ENCODE measurements at places on chromosomes 4 and X. TPM values are rescaled to one million over a fixed set of nuclear protein-coding genes. Genes with fewer than 3 reads are reported as not detected.

DNA sequence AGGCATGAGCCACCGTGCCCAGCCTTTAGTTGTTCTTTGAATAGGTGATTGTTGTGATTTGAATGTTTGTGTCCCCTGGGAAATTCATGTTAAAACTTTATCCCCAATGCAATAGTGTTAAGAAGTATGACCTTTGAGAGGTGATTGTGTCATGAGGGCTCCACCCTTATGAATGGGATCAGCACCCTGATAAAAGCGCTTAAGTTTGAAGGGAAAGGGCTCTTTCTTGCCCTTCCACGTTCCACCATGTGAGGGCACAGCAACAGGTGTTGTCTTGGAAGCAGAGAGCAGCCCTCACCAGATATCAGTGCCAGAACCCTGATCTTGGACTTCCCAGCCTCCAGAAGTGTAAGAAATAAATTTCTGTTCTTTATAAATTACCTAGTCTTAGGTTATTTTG, 33.7 kb upstream of the RP2 start:
- H3K27me3 ChIP-seq, result peaks cover 7% of the 10 kb centered on the region
- no peak for DNase-seq
- no peak overlapping the region for H3K27ac ChIP-seq
- H3K4me1 ChIP-seq, result no peaks in the 10 kb centered on the region

GRCh38 chrX:2819345-2820135, 9.2 kb upstream of the GYG2 start:
- DNase-seq, result no peak
- H3K36me3 ChIP-seq, result no peaks in the 10 kb centered on the region
- no peaks in the 10 kb centered on the region for H3K4me1 ChIP-seq

NAP1L3 gene
- 27.9 TPM for total RNA-seq

GRCh38 chrX:139967300-139967699, 2.0 kb upstream of the CXorf66 start:
- DNase-seq, result no peak
- H3K36me3 ChIP-seq, result no peaks in the 10 kb centered on the region
- H3K27me3 ChIP-seq, result no peaks in the 10 kb centered on the region
- H3K27ac ChIP-seq, result no peak overlapping the region
- no peaks in the 10 kb centered on the region for H3K4me1 ChIP-seq

- H3K27ac ChIP-seq, result no peak overlapping the region
- H3K4me3 ChIP-seq, result no peak overlapping the region
- H3K36me3 ChIP-seq, result no peaks in the 10 kb centered on the region
- no peaks in the 10 kb centered on the region for H3K4me1 ChIP-seq
Observed at GRCh38 chr4:152451496-152451895, 84.4 kb downstream of the FBXW7 start.

- no peak for DNase-seq
- no peaks in the 10 kb centered on the region for H3K27me3 ChIP-seq
- no peaks in the 10 kb centered on the region for H3K4me1 ChIP-seq
- no peaks in the 10 kb centered on the region for H3K36me3 ChIP-seq
- H3K4me3 ChIP-seq, result no peak overlapping the region
Observed at GRCh38 chrX:39152106-39152649, 350.9 kb downstream of the MID1IP1 start.

DNA sequence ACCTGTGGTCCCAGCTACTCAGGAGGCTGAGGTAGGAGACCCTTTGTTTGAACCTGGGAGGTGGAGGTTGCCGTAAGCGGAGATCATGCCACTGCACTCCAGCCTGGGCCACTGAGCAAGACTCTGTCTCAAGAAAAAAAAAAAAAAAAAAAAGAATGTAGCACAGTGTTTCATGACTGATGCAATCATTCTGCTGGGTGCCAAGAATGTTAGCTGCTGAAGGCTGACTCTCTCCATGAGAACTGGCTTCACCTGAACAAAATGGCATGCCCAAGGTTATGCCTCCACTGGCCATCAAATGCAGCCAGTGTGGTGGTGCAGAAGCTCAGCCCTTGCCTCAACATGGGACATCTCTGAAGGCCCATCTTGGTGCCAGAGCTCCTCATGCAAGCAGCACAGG, 412.1 kb downstream of the ADAM29 start:
- no peaks in the 10 kb centered on the region for H3K36me3 ChIP-seq
- no peak overlapping the region for H3K27ac ChIP-seq
- no peaks in the 10 kb centered on the region for H3K27me3 ChIP-seq
- no peak for DNase-seq
- peaks cover 5% of the 10 kb centered on the region for H3K4me1 ChIP-seq

GLRA3 gene
- 0.41 TPM for total RNA-seq

- H3K36me3 ChIP-seq, result no peaks in the 10 kb centered on the region
- peaks cover 4% of the 10 kb centered on the region for H3K4me1 ChIP-seq
- DNase-seq, result no peak
- H3K4me3 ChIP-seq, result no peak overlapping the region
- H3K27ac ChIP-seq, result no peak overlapping the region
Observed at GRCh38 chr4:1547131-1547855, 136.8 kb downstream of the FAM53A start.

DNA sequence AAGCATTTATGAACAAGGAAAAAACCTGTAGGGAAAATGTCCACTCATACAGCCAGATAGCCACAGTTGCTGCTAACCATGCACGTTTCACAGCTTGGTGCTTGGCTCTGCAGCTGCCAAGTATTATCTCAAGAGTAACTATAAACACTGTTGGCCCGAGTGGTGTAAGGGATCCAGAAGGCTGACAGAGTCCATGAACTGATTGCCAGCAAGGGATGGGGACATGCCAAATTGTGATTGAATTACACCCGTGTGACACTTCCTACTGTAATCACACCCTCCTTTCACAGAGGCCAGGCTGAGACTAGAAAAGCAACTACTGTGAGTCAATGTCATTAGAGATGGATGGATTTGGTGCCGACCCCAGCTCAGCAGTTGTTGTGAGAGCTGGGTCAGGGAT, 223.9 kb upstream of the ANKRD50 start:
- H3K4me1 ChIP-seq, result no peaks in the 10 kb centered on the region
- H3K27me3 ChIP-seq, result no peaks in the 10 kb centered on the region
- no peak overlapping the region for H3K4me3 ChIP-seq
- no peak overlapping the region for H3K27ac ChIP-seq
- H3K36me3 ChIP-seq, result no peaks in the 10 kb centered on the region

NWD2 gene
- total RNA-seq, result not detected

DCAF12L2 gene
- 9.5 TPM for total RNA-seq

NSUN7 gene
- total RNA-seq, result not detected

GRCh38 chr4:72205298-72205697, 173.5 kb downstream of the NPFFR2 start:
- H3K27me3 ChIP-seq, result no peaks in the 10 kb centered on the region
- H3K4me3 ChIP-seq, result no peak overlapping the region
- no peaks in the 10 kb centered on the region for H3K4me1 ChIP-seq
- H3K36me3 ChIP-seq, result no peaks in the 10 kb centered on the region
- H3K27ac ChIP-seq, result no peak overlapping the region
- DNase-seq, result no peak

INPP4B gene
- 35.9 TPM for total RNA-seq

ABCD1 gene
- total RNA-seq, result 24.9 TPM

- DNase-seq, result no peak
- no peaks in the 10 kb centered on the region for H3K27me3 ChIP-seq
- H3K27ac ChIP-seq, result no peak overlapping the region
- no peaks in the 10 kb centered on the region for H3K36me3 ChIP-seq
Observed at GRCh38 chrX:7746856-7747255, 96.1 kb upstream of the VCX start.

- no peak for DNase-seq
- no peaks in the 10 kb centered on the region for H3K4me1 ChIP-seq
- no peaks in the 10 kb centered on the region for H3K36me3 ChIP-seq
- H3K4me3 ChIP-seq, result no peak overlapping the region
- H3K27ac ChIP-seq, result no peak overlapping the region
- H3K27me3 ChIP-seq, result no peaks in the 10 kb centered on the region
Observed at GRCh38 chrX:48831909-48832291, 3.5 kb downstream of the PCSK1N start.

GRCh38 chr4:25811374-25811690, 51.5 kb downstream of the SEL1L3 start:
- H3K27ac ChIP-seq, result no peak overlapping the region
- H3K27me3 ChIP-seq, result no peaks in the 10 kb centered on the region
- H3K4me1 ChIP-seq, result no peaks in the 10 kb centered on the region
- no peak overlapping the region for H3K4me3 ChIP-seq
- no peaks in the 10 kb centered on the region for H3K36me3 ChIP-seq

PRRG3 gene
- total RNA-seq, result 9.6 TPM

- H3K27me3 ChIP-seq, result no peaks in the 10 kb centered on the region
- H3K27ac ChIP-seq, result no peak overlapping the region
- no peaks in the 10 kb centered on the region for H3K4me1 ChIP-seq
Observed at GRCh38 chrX:32293962-32294700, 917.2 kb downstream of the DMD start.

FGFBP1 gene
- total RNA-seq, result not detected

GRCh38 chr4:88043586-88044340, 36.3 kb downstream of the PKD2 start:
- H3K27ac ChIP-seq, result no peak overlapping the region
- H3K4me1 ChIP-seq, result no peaks in the 10 kb centered on the region
- no peaks in the 10 kb centered on the region for H3K36me3 ChIP-seq
- H3K4me3 ChIP-seq, result no peak overlapping the region

ENPEP gene
- 5.9 TPM for total RNA-seq

DNA sequence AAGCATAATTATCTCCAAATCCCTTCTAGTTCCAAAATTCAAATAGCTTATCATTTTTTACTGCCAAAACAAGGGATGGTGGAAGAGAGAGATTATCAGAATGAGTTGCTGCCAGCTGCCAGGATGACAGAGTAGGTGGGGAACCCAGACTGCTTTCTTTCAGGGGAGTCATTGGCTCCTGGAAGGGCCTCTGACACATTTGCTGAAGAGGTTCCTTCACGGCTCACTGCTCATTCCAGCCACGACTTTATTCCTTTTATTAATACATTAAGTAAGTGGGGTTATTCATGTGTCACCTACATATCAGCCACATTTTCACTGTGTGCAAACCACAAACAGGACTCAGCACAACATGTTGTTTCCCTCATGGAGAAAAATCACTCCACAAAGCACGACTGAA, 12.7 kb upstream of the SMIM43 start:
- H3K27me3 ChIP-seq, result no peaks in the 10 kb centered on the region
- no peak for DNase-seq
- no peak overlapping the region for H3K4me3 ChIP-seq
- no peak overlapping the region for H3K27ac ChIP-seq
- no peaks in the 10 kb centered on the region for H3K4me1 ChIP-seq

DNA sequence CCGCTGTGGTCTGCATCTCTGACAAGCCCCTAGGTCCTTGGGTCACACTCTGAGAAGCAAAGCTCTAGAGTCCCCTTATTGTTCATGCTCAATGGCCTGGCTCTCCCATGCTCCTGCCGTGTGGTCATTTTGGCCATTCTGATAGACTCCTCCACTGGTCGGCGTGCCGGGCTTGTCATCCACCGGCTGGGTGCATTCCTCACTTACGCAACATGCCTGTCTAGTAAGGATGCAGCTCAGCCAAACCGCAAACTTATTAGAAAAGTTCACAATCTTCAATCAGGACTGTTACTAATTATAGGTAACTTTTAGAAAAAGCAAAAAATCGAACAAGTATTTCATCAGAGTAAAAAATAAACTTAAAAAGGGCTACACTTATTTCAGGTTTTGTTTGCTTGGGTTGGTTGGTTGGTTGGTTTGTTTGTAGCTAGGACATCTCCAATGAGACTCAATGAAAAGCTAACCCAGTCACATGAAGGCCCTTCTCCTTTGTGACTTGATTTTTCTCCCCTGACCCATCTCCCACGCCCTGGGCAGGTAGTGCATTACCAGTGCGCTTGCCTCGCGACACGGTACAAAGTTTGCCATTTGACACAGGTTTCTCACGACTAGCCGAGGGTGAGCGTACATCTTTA, 41.0 kb downstream of the IRF2 start:
- no peaks in the 10 kb centered on the region for H3K4me1 ChIP-seq
- DNase-seq, result no peak
- no peaks in the 10 kb centered on the region for H3K36me3 ChIP-seq
- no peak overlapping the region for H3K27ac ChIP-seq
- H3K4me3 ChIP-seq, result no peak overlapping the region
- no peaks in the 10 kb centered on the region for H3K27me3 ChIP-seq

DNA sequence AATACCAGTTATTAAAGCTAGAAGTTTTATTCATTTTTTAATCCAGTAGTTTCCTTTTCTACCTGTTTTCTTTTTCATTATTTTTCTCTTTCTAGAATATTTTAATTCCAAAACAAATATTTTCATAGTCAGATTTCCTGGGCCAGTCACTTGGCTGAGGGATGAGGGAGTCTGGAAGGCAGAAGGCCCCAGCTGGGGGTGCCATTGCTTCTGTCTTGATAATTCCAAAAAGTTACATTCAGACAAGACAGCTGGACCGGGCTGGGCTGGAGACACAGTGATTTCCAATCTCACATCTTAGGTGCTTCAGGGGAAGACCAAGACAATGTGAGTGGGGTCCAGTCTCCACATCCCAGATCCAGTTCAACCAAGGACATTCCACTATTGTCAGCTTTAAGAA, 263.5 kb downstream of the TMA16 start:
- no peaks in the 10 kb centered on the region for H3K4me1 ChIP-seq
- no peaks in the 10 kb centered on the region for H3K36me3 ChIP-seq
- no peak for DNase-seq
- no peak overlapping the region for H3K27ac ChIP-seq

Data from uterus (tissue), 4 donors.